ENCODE measurements at places on chromosomes 12 and 14.

DNA sequence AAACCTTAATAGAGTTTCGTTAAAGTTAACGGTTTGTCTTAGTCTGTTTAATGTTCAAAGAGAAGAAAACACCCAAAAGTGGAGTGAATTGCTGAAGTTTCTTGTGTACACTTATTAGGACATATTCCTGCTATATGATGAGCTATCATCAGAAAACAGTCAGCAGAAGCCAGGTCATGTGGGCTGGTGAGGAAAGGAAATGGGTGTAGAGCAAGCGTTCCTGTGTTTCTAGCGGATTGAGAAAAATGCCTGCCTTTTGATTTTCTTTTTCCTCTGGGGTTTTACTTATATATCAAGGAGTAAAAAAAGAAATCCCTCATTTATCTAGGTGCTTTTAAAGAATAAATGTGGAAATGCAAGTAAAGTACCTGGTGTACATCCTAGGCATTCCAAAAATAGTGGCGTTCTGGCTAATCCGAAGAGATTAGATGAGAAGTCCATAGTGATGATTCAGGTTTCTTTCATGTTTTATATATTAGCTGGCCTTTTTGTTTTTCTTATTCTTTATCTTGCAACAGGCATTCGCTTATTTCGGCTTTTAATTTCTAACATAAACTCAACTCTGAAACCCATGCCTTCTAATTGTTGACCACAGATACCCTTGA is 50.7 kb downstream of the FLRT2 start:
- no peak for DNase-seq

DNA sequence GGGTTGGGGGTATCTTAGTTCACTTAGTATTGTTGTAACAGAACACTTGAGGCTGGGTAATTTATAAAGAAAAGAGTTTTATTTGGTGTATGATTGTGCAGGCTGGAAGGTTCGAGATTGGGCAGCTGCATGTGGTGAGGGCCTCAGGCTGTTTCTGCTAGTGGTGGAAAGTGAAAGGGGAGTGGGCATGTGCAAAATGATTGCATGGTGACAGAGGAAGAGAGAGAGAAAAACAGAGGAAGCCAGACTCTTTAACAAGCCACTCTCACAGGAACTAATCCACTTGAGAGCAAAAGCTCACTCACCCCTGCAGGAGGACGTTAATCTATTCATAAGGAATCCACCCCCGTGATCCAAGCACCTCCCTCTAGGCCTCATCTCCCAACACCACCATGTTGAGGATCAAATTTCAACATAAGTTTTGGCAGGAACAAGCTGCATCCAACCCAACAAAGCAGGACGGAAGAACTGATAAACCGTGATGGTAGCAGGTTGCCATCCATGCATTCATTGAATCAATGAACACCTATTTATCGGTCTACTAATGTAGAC is 165.0 kb upstream of the GZMB start:
- DNase-seq = no peak

GRCh38 chr14:99066378-99066777 is 205.6 kb downstream of the BCL11B start:
- no peak for DNase-seq

DNA sequence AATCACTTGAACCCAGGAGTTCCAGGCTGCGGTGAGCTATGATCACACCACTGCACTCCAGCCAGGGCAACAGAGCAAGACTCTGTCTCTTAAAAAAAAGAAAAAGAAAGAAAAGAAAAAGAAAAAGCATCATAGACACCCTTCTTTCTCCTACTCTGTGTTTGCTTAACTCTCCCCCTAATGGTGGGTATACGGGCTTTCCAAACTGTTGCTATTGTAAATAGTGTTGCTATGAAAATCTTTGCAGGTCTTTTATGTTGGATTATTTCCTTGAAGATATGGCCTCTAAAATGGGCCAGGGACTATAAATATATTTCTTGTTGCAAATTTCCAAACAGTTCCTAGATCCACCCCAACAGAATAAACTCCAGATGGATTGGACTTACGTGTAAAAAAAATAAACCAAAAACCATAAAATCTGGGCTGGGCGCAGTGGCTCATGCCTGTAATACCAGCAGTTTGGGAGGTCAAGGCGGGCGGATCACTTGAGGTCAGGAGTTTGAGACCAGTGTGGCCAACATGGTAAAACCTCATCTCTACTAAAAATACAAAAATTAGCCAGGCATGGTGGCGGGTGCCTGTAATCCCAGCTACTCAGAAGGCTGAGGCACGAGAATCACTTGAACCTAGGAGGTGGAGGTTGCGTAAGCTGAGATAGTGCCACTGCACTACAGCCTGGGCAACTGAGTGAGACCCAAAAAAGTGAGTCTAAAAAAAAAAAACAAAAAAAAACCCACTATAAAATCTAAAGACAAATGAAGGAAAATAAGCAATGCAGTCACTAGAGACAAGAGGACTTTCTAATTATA is 25.9 kb downstream of the NFKBIA start:
- DNase-seq = no peak

- DNase-seq = no peak
These were observed 630 bp downstream of the FOS start for GRCh38 chr14:75279153-75279762.

DNA sequence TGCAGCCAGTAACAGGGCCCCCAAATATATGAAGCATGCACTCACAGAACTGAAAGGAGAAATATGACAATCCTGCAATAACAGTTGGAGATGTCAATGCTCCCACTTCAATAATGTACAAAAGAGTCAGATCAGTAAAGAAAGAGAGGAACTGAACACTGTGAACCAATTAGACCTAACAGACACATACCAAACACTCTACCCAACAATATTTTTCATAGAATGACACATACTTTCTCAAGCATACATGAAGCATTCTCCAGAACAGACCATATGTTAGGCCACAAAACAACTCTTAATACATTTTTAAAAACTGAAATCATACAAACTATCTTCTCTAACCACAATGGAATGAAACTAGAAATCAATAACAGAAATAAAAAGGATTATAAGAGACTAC is 80.2 kb downstream of the ELK3 start:
- DNase-seq = no peak

All from activated CD4-positive, alpha-beta T cell treated with anti-CD3 and anti-CD28 coated beads for 24 hours (primary cell).